ENCODE measurements at places on chromosomes 6 and 20.

DNA sequence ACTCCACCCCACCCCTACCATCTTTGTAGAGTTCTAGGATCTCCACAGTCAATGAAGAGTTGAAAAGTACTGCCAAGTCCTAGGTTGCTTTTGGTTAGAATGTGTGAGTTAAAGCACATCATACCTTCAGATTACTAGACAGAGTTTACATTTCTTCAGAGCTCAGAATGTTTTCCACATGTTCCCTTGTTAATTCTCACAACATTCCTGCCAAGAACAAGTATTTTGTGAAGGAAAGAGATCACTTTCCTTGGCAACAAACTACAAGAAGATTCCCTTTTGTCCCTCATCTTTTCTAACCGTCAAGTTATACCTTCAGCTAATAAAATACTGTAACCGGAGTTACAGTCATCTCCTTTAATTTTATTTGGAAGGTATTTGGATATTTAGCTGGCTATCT, 266.8 kb downstream of the ZFAND3 start:
- no peak for DNase-seq

DNA sequence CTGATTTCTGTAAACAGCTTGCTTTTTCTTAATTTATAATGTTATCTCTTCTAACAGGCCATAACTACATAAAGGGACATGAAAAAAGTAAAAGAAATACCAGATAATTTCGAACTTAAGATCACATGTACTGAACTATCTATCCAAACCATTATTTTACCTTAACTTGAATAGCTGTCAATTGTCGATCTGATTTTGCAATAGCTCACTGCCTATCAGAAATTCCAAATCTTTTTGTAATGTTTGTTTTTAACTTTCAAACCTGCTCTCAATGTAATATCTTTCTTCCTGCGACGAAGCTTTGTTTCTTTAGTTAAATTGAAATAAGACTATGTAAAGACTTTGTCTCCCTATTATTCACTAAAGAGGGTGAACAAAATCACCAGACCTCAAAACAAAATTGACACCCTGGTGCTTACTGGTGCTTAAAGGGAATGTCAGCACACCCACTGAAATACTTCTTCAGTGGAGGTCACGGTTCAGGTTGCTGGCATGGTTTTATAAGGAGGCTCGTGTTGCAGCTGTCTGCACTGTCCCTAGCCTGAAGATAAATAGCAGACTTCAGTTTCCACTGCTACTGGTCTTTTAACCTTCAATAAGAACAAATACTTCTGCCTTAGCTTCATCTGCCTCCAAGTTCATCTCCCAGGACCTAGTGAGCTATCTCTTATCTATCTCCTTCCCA, 117.5 kb upstream of the QKI start:
- DNase-seq = no peak

GRCh38 chr20:31949877-31950646, 1.8 kb downstream of the PDRG1 start:
- DNase-seq = no peak

- DNase-seq = no peak
These were observed 623.8 kb downstream of the MMUT start for GRCh38 chr6:48839206-48839605.

DNA sequence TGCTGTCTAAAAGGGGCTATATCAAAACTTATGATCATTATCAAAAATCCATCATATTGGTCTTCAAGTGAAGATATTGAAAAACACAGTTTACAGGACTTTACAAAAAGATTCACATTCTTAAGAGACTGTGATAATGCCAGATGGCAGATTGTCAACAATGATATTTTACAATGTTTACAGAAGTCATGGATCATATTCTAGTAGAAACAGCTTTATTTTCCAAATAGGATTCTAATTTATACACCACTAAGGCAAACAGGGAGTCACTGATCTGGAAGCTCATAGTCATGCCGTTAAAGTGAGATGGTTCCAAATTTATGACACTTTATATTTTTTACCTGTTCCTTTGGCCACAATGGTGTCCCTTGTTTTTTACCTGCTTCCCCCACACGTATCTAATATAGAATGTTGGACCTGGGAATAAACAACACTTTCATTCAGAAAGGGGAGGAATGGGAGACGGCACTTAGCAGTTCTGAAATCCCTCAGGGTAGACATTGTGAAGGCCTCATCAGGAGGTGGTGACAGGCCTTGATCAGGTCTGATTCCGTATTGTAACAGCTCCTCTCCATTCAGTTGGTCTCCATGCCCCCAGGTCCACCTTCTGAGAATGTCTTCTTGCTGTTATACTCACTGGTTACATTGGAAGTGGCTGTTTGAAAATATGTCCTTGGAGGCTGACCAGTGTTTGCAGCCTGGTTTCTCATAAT, 228.6 kb downstream of the ADGB start:
- DNase-seq = no peak

DNA sequence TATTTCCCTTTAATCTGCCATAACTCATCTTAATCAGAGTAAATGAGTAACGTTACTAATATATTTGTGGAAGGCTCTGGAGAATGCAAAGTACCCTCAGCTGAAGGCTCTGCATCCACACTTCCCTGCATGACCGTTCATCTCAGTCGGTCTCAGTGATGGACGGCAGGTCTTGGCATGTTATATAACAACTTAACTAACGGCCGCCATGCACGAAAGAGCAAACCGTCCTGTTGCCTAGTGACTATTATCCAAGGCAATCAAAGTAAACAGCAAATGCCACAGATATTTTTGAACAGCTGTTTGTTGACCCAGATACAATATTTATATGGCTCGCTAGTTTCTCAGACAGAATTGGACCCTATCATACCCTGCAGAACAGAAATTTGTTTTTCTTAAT, 194.9 kb upstream of the SMLR1 start:
- DNase-seq = no peak

DNA sequence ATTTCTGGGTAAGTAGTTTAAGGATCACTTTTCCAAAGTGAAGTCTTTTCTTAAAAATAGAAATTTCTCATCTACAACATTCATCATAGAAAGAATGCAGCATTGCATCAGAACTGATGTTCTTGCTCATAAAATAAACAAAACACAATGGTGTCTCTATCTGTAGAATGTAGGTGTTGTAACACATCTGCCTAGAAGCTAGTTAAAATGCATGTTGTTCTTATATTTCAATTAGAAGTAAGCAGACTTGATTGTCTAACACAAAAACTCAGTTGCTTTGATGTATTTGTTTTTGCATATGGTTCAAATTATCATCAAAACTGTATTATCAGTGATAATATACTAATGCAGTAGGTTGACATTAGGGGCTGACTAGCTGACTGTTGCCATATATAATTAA, 654.7 kb upstream of the FLRT3 start:
- DNase-seq = no peak

- peak; percentile 88 for DNase-seq
These were observed 60.2 kb downstream of the NOL4L start for GRCh38 chr20:32524829-32525501.

- DNase-seq = no peak
These were observed 58.5 kb upstream of the CCN6 start for GRCh38 chr6:111995404-111995803.

GRCh38 chr6:403659-404655, 12.4 kb downstream of the IRF4 start:
- no peak for DNase-seq

GRCh38 chr6:90193359-90193758, 103.3 kb downstream of the BACH2 start:
- no peak for DNase-seq

DNA sequence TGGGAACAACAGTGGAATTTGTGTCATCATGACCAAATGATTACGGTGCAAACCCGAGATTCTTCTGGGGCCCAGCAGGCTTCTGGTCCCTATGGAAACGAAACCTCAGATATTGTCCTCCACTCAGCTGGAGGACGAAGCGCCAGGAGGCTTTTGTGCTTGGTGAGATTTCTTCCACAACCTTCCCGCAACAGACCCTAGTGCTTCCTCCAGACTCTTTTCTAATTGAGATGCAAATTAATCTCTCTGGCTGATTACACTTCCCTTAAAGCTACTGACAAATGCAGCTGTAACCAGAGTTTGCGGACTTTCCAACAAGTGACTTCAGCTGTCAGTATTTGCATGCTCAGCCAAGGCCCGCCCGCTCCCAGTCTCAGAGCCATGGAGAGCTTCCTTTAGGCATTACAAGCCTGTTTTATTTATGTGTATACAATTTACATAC, 96.0 kb downstream of the INSM1 start:
- no peak for DNase-seq

DNA sequence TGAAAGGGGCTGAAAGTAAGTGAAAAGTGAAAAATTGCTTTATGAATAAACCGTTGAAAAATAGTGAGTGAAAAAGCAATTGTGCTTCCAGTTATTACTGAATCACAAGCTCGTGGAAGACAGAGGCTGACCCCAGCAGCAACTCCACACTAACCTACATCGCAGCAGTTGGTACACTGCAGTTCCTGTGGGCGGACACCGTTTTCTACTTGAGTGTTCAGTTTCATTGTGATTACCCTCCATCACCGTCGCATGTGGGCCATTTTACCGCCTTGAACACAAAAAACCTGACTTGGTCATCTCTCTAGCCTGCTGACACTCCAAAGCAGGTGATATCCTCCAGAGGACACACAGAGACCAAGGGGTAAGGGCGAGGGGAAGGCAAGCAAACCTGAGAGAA, 28.4 kb downstream of the PRDM1 start:
- DNase-seq = no peak

DNA sequence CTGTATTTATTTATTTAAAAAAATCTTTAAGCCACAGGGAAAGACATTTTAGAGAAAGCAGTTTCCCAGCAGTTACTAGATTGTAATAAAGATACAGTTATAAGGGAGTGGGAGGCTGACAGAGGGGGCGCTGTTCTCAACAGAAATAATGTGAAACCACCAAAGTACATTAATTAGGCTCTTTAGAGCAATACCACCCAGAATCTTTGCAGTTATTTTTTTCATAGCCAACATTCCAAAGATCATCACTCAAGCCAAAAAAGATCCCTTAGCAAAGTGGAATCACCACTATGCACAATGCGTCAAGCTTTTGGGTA, 331.3 kb upstream of the DEFB112 start:
- no peak for DNase-seq

DNA sequence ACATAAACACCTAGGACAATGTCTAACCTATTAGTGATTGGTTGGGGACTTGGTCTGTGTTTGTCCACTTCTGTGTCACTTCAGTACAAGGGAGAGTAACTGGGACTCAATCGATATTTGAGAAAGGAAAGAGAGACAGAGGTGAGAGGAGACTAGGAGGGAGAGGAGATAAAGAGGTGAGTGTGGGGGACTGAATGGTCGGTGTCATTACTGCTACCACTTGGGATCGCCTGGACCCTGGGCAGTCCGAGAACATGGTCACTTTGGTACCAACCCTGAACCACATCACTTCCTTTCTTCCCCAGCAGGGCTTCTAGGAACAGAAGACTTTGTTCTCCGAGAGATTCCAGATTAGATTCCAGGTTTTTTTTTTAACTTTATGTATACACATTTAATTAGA, 63.7 kb downstream of the GPR6 start:
- no peak for DNase-seq

DNA sequence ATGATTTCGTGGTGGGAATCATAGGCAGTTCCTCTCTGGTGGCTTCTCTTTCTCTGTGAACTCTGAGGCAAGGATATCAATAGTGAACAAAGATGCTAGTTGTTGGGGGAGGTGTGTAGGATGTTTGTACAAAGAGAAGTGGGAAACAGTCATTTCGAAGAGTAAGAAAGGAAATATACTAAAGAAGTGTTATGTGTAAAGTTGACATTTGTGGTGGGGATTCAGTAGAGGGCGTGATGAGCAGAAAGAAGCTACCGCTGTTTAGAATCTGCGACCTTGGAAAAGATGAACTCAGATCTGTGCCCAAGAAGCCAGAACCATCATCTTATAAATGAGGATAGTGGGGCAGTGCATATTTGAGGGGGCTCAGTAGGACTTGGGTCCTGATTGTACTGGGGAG, 11.4 kb downstream of the SLC35F1 start:
- DNase-seq = no peak

DNA sequence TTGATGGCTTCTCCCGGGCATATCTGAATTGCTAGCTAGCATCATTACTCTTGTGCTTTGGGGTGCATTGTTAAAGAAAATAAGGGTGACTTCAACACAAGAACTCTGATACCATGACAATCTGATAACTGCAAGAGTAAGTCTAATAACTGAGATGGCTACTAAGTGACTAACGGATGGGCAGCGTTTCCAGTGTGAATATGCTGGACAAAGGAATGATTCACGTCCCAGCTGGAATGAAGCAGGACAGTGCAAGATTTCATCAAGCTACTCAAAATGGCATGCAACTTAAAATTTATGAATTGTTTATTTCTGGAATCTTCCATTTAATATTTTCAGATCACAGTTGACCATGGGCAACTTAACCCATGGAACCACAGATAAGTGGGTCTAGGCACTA, 31.7 kb downstream of the MOXD1 start:
- no peak for DNase-seq

GRCh38 chr20:57508381-57508780, 16.6 kb downstream of the CTCFL start:
- DNase-seq = no peak

- DNase-seq = no peak
These were observed 102.6 kb downstream of the ZMYND8 start for GRCh38 chr20:47253872-47254271.

DNA sequence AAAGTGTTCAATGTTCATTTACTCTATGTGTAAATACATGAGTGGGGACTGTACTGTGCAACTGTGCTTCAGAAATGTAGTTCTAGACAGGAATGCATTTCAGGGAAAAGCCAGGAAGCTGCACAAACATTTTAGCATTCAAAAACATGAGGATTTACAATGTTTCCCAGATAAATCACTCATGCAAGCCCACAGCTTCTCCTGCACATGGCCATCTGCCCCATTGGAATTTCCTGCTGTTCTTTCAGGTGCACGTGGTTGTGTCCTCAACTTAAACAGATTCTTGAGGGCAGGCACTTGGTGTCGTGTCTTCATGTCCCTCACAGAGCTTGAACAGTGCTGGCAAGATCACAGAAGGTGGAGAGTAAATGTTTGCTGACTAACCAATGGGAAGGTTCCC, 101.5 kb downstream of the UNC5CL start:
- no peak for DNase-seq

DNA sequence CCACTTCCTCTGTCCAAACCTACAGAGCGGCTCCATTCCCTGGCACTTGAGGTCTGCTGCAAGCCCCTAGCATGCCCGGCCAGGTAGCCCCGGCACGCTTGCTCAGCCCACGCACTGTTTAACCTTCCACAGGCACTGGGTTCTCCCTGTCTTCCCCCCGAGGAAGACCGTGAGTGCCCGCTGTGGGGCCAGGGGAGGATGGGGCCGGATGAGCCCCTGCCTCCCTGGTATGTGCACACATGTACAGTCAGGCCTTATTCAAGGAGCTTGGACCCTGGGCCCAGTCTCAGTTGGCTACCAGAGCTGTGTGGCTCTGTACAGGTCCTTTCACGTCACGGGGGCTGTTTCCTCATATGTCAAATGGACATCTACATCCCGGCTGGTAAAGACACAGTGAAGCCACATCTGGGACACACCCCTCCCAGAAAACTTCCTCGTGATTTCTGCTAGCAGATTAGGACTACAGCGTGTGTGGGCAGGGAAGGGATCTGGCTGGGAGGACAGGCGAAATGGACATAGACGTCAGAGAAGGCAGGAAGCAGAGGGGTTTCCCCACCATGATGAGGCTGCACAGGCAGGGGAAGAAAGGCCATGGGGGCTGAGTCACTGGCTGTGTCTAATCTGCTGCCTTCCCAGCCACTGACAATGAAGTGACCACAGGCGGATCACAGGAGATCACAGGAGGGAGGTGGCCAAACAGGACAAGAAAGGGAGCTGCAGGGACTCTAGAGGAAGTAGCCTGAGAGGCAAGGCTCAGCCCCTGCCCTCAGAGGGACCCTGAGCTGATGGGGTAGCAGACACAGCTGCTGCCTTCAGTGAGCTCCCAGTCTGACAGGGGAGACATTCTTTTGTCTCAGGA, 62.9 kb downstream of the MRPL14 start:
- peak; percentile 75 for DNase-seq

GRCh38 chr6:105985816-105986632, 100.1 kb upstream of the PRDM1 start:
- DNase-seq = peak; percentile 74

All from Right ventricle myocardium inferior (tissue), 1 donor.